ENCODE measurements at places on chromosomes 1 and 21.
A peak's percentile ranks its signal among the peaks of the same experiment; 100 is the strongest.

DNA sequence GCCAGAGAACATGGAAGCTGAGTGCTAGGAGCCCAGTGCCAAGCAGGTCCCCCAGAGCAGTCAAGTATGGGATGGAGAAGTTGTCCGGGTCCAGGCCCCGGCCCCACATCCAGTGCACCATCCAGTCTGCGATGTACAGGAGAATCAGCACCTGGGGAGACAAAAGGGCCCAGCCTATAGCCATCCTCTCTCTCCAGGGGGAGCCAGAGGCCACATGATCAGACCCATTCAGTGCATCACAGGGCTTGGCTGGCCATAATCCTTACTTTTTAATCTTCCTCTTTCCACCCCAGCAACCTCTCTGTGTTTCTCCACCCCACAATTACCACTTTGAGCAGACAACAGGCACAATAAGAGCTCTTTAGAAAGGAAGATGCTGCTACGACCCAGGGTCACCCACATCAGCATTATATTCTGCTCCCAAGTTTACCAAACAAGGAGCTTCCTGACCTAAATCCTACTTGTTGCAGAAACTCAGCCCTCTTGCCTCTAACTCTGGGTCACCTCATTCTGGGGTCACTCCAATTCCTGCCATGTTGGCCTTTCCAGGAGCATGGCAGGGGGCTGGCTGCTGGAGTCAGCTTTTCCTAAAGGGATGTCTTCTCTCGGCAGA is 16.4 kb upstream of the RAB29 start:
- DNase-seq, result peak; percentile 44

GRCh38 chr1:5753549-5754421 is 238.4 kb downstream of the NPHP4 start:
- DNase-seq, result no peak

GRCh38 chr1:92752719-92753118 is 32.2 kb downstream of the EVI5 start:
- DNase-seq, result no peak

DNA sequence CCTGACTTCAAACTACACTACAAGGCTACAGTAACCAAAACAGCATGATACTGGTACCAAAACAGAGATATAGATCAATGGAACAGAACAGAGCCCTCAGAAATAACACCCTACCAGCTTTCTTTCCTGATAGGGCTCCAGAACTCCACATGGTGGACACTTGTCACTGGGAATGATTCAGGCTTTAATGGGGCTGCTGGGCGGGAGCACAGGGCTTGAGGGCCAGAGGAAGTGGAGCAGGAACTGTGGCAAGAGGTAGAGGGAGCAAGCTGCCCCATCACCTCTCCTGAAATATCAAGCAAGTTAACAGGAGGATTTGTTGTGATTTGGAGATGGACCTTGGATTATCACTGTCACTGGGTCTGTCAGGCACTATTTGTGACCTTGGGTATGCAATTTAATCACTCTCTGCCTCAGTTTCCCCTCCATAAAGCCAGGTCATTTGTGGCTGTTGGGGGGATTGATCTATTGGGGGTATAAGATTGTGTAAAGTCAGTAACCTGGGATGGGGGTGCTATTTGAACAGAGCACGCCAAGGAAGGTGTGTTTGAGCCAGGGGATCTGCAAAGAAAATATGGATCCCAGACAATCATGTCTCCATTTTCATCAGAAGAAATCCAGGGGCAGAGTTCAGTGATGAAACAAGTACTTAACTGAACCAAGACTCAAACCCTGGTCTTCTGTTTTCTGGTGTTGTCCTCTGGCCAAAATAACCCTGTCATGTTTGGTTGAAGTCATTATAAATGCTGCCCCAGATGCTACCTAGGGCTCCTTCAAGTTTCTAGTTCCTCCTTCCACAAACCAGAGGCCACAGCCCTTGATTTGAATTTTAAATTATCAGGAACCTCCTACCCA is 25.2 kb downstream of the ETS2 start:
- DNase-seq, result no peak
